ENCODE measurements at places on chromosomes 6 and 20.

DNA sequence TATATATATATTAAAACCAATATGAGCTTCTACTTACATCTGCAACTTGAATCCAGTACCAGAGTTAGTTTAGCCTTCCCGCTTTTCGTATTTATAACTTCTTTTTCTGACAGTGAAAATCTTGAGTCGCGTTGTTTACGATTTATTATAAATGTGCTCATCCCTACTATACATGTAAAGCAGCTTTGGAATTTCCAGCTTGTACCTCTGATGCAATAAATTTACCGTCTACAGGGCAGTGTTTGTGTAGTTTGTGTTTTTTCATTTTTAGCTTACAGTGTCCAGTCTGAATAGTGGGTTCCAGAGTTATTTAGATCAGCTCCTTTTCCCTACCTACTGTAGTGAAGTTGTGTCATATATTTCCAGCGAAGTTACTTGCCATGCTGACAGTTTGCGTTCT is 66.3 kb downstream of the TIAM2 start:
- no peak overlapping the region for H3K27ac ChIP-seq
- H3K36me3 ChIP-seq: no peaks in the 10 kb centered on the region
- no peak overlapping the region for H3K4me3 ChIP-seq
- H3K4me1 ChIP-seq: peaks cover 2% of the 10 kb centered on the region
- no peaks in the 10 kb centered on the region for H3K27me3 ChIP-seq

DNA sequence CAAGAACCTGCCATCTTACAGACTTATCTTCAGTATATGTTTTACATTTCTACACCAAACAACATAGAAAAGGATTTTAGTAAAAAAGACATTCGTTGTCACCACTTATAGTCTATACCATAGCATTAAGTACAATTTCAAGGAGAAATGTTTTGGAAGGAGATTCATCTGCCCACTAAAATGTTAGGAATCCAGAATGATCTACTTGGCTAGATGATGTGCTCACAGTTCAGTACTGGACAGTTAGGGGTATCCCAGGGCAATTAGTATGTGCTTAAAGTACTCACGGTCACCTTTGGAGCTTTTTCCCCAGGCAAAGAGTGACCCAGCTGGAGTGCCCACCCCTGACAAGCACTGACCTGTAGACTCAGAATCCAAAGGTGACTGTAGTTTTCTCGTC is 222.9 kb downstream of the SLC24A3 start:
- no peak overlapping the region for H3K4me3 ChIP-seq
- no peak for DNase-seq
- H3K27me3 ChIP-seq: peaks cover 4% of the 10 kb centered on the region

DNA sequence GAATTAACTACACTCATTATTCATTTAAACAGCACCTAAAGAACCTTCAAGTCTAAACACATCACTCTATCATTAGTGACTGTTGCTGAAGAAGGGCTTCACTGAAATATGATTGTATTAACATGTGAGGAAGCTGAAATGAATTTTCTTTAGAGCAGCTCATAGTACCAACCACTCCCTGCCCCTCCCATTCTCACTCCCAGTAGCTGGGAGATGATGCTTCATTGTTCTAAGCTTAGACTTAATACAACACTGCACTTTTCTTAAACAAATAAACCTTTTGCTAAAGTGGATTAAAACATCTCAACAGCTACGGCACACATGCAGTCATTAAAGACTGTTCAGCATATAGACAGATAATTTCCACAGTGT is 63.1 kb downstream of the ATXN1 start:
- no peak for DNase-seq
- H3K4me1 ChIP-seq: peaks cover 17% of the 10 kb centered on the region
- H3K4me3 ChIP-seq: no peak overlapping the region
- no peaks in the 10 kb centered on the region for H3K36me3 ChIP-seq
- no peak overlapping the region for H3K27ac ChIP-seq
- no peaks in the 10 kb centered on the region for H3K27me3 ChIP-seq

DNA sequence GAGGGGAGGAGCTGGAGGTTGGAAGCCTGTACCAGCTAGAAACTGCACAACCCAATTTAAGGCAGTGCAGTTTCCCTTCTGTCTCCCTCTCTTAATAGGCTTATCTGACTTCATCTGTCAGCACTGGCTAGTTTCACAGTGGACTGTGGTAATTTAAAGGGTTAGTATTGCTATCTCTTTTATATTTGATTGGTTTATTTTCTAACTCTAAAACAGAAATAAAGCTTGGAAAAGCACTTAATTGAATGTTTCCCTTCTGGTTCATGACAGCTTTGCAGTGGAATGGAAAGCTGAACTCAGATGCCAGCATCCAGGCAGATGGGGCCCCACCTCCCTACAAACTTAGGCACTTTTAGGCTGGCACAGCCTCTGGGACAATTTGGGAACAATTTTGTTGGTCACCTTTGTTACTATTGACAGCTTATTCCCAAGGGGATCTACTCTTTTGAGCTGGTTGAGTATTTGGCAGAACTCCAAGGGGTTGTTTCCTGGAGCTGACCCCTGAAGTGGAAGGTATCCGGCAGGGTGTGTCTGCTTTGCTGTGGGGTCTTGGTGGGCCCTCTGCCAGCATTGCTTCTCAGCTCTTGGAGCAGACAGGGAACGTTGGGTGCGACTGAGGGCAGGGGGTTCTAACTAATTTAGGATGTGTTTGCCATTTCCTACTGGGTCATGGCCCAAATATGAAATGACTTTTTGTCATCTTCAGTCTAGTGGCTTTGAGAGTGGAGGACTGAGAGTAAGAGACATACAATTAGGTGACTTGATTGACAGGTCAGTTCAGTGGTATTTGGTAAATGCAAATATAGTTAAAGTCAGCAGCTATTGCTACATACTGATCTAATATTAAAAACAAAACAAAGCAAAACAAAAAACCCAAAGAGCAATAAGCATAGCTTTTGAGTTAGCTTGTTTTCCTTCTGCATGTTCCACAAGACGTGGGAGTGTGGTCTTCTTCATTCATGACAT is 9.3 kb downstream of the SH3BGRL2 start:
- no peaks in the 10 kb centered on the region for H3K27me3 ChIP-seq
- no peak overlapping the region for H3K4me3 ChIP-seq
- no peak for DNase-seq
- no peaks in the 10 kb centered on the region for H3K36me3 ChIP-seq
- H3K27ac ChIP-seq: no peak overlapping the region

GRCh38 chr20:16206817-16207216 is 366.4 kb downstream of the KIF16B start:
- H3K27ac ChIP-seq: no peak overlapping the region
- no peak overlapping the region for H3K4me3 ChIP-seq
- H3K27me3 ChIP-seq: no peaks in the 10 kb centered on the region
- no peak for DNase-seq

GRCh38 chr20:64131406-64131805 is 24.0 kb upstream of the NPBWR2 start:
- H3K4me1 ChIP-seq: no peaks in the 10 kb centered on the region
- H3K27me3 ChIP-seq: peaks cover 32% of the 10 kb centered on the region
- no peaks in the 10 kb centered on the region for H3K36me3 ChIP-seq
- H3K27ac ChIP-seq: no peak overlapping the region
- no peak overlapping the region for H3K4me3 ChIP-seq

- peak overlapping the region; percentile 98 for H3K4me3 ChIP-seq
- DNase-seq: peak; percentile 91
- H3K27ac ChIP-seq: peak overlapping the region; percentile 99
- H3K27me3 ChIP-seq: no peaks in the 10 kb centered on the region
These were observed 3.9 kb downstream of the LAMA5 start for GRCh38 chr20:62362991-62363919.

- H3K27ac ChIP-seq: no peak overlapping the region
- no peak overlapping the region for H3K4me3 ChIP-seq
- H3K4me1 ChIP-seq: peaks cover 9% of the 10 kb centered on the region
- no peak for DNase-seq
- no peaks in the 10 kb centered on the region for H3K36me3 ChIP-seq
These were observed 301.2 kb downstream of the CDKAL1 start for GRCh38 chr6:20835315-20836010.

DNA sequence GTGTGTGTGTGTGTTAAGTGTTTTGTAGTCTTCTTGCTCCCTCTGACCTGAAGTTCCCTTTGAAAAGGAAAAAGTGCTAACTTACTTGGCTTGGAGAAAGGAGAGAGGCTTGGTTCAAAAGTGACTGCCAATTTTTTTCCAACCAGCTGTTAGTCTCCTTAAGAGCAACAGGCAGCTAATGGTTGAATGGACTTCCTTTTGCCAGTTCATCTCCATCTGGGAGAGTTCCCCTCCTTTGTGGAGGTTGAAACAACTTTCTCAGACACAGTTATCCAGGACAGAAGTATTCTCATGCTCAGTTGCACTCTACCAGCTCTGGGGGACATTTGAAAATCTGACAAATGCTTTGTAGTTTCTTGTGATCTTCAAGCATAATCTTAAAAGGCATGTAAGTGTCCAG is 4.5 kb downstream of the RIPOR2 start:
- no peak overlapping the region for H3K27ac ChIP-seq
- H3K4me1 ChIP-seq: peaks cover 4% of the 10 kb centered on the region
- H3K4me3 ChIP-seq: no peak overlapping the region
- H3K27me3 ChIP-seq: no peaks in the 10 kb centered on the region
- H3K36me3 ChIP-seq: no peaks in the 10 kb centered on the region

GRCh38 chr6:39056191-39056590 is 7.6 kb downstream of the GLP1R start:
- no peak for DNase-seq
- H3K27ac ChIP-seq: no peak overlapping the region
- H3K36me3 ChIP-seq: no peaks in the 10 kb centered on the region
- H3K4me3 ChIP-seq: no peak overlapping the region
- peaks cover 7% of the 10 kb centered on the region for H3K27me3 ChIP-seq

DNA sequence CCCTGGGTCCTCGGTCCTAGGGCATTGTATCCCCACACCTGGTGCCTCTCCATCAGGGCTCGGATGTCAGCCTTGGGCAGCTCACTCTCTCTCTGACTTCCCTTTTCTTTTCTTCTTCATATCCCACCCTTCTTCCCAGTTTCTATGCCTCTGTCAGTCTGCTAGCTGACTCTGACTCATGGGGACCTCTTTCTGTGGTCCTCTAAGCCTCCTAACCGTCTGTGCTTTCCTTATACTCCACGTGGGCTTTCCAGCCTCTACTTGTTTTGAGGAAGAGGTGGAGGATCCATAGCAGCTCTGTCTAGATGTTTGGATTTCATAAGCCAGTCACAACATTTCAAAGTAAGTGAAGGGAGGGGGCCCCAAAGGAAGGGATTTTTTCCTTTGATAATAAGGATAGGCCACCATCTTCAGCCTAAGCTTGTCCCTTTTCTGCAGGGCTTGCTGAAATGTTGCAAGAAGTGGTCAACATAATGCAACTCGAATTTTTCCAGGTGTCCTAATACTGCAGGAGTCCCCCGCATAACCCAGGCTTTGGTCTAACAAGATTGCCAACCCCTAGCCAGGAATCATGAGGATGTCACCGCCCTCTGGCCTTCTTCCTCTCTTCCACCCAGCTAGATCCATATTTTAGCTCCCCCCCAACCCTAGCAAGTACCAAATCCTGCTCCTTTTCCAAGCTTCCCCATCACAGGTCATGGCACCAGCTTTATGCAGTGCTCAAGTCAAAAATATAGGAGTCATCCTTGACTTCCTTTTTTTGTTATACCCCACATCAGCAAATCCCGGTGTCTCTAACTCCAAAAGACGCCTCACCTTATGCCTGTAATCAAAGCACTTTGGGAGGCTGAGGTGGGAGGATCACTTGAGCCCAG is 8.7 kb upstream of the PLTP start:
- no peaks in the 10 kb centered on the region for H3K36me3 ChIP-seq
- DNase-seq: no peak
- no peaks in the 10 kb centered on the region for H3K27me3 ChIP-seq
- no peak overlapping the region for H3K4me3 ChIP-seq
